ENCODE measurements at places on chromosomes 5 and 9.

DNA sequence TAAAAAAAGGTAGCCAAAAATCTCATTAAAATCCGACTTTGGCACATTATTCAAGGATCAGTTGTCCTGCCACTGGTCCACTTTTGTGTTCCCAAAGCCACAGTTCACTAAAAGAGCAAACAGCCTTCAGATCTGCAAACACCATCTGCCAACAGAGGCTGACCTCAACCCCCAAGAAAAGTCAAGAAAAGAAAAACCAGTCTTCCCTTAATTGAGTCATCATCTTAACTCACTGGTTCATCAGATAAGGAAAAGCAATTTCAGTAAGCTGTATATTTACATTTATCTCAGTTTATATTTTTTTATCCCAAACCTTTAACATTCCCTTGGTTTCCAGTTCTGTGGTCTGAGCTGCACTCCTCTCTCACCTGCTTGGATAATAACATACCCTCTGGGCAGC is 21.2 kb downstream of the RASEF start:
- H3K4me3 ChIP-seq = no peak overlapping the region
- DNase-seq = no peak
- H3K27ac ChIP-seq = no peak overlapping the region
- peaks cover 6% of the 10 kb centered on the region for H3K27me3 ChIP-seq
- no peaks in the 10 kb centered on the region for H3K36me3 ChIP-seq

- H3K4me1 ChIP-seq = peaks cover 13% of the 10 kb centered on the region
- no peak overlapping the region for H3K4me3 ChIP-seq
- no peak for DNase-seq
- H3K27me3 ChIP-seq = no peaks in the 10 kb centered on the region
- no peak overlapping the region for H3K27ac ChIP-seq
These were observed 21.9 kb downstream of the ARRDC3 start for GRCh38 chr5:91361055-91361701.

- H3K27ac ChIP-seq = no peak overlapping the region
- H3K36me3 ChIP-seq = no peaks in the 10 kb centered on the region
- no peaks in the 10 kb centered on the region for H3K27me3 ChIP-seq
- peaks cover 5% of the 10 kb centered on the region for H3K4me1 ChIP-seq
These were observed 28.8 kb upstream of the IER5L start for GRCh38 chr9:129206905-129207304.

DNA sequence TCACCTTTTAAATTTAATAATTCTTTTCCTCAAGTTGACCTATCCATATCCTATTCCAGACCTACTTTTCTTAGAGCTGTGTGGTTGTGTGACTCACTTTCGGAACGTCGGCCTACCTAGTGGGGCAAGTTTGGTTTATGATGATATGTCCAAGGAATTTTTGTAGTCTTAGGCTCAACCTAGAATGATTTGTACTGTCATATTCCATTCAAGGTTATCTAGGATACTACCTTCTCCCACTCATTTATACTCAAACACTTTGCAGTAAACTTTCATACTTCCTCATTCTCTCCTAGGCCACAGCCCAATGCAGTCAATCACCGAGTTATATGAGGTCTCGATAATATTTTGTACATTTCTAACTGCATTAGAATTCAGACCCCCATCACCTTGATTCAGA is 61.9 kb downstream of the PIK3R1 start:
- H3K27me3 ChIP-seq = no peaks in the 10 kb centered on the region
- H3K27ac ChIP-seq = peak overlapping the region; percentile 11
- peaks cover 41% of the 10 kb centered on the region for H3K36me3 ChIP-seq
- no peak overlapping the region for H3K4me3 ChIP-seq
- DNase-seq = no peak

DNA sequence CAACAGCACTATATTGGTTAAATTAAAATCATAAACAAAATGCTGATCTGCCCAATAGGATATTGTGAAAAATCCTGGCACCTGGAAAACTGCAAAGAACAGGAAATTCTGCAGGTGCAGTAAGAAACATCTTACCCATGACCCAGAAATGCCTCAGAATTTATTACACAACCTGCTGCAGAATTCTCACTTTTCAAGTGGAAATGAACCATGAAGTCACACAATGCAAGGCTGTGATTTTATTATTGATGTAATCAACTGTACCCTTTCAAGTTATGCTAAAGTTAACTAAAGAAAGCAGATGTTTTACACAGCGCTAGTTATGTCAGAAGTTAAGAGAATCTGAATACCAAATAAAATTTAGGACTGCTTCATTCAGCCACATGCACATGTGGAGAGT is 6.0 kb downstream of the STRBP start:
- H3K4me1 ChIP-seq = peaks cover 67% of the 10 kb centered on the region
- no peak overlapping the region for H3K27ac ChIP-seq

GRCh38 chr5:179612577-179613459 is 10.7 kb downstream of the HNRNPH1 start:
- H3K4me3 ChIP-seq = no peak overlapping the region
- DNase-seq = no peak
- H3K36me3 ChIP-seq = peaks cover 52% of the 10 kb centered on the region
- H3K27ac ChIP-seq = peak overlapping the region; percentile 87
- H3K27me3 ChIP-seq = no peaks in the 10 kb centered on the region

- no peak for DNase-seq
- no peak overlapping the region for H3K27ac ChIP-seq
- no peak overlapping the region for H3K4me3 ChIP-seq
- no peaks in the 10 kb centered on the region for H3K27me3 ChIP-seq
These were observed 8.7 kb downstream of the SETD9 start for GRCh38 chr5:56918054-56918453.

DNA sequence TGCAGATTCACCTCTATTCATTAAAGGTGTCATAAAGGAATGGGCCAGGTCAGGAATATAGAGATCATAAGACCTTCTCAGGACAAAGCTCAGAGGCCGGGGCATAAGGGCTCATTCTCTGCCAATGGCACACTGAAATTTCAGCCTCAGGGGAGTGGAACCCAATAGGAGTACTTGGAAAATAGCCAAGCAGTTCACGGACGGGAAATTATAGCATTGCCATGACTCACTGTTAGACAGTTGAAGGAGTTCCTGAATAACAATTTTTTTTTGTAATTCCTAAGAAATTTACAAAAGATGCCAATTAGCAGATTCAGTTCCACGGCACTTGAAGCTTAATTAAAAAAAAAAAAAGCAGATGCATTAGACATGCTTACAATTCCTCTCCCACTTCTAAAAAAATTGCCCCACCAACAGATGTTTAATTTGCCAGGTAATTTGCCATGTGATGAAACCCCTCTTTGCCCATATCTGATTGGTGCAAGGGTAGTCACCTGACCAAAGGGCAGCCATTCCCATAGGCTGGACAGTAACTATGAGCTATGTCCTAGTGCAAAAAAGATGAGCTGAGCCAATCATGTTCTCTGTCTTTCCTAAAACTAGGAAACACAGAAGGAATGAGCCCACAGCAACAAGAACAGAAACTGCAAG is 58.6 kb downstream of the PTCD2 start:
- peaks cover 5% of the 10 kb centered on the region for H3K4me1 ChIP-seq
- no peak overlapping the region for H3K27ac ChIP-seq
- no peak overlapping the region for H3K4me3 ChIP-seq
- no peaks in the 10 kb centered on the region for H3K27me3 ChIP-seq
- no peak for DNase-seq

DNA sequence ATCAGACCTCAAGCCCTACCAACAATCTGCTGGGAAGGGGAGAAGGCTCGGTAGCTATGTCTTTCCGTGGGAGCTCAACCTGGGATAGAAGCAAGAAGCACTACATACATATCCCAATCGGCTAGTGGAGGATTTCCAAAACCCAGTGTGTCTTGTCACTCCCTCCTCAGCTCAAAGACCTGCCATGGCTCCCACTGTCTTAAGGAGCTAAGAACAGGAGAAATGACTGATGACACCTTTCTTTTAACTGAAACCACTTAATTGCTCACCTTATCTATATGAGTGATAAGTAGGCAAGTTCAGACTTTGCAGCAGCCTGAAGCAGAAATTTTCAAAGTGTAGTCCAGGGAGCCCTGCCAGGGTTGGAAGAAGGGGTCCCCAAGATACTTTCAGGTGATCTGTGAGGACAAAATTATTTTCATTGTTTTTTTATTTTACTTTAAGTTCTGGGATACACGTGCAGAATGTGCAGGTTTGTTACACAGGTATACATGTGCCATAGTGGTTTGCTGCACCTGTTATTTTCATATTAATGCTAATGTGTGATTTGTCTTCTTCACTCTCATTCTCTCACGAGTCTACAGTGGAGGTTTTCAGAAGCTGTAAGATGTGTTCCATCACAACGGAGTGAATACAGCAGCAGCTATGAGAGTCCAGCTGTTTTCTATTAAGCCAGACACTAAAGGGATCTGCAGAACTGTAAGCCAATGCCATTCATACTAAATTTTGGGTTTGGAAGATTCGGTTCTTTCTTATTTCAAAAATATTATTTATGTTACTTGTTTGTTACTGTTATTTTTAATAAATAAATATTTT is 41.4 kb downstream of the PAX5 start:
- peaks cover 31% of the 10 kb centered on the region for H3K36me3 ChIP-seq
- H3K4me1 ChIP-seq = peaks cover 79% of the 10 kb centered on the region

GRCh38 chr9:82436475-82436874 is 447.9 kb downstream of the SPATA31D1 start:
- no peaks in the 10 kb centered on the region for H3K27me3 ChIP-seq
- H3K4me1 ChIP-seq = no peaks in the 10 kb centered on the region
- no peak overlapping the region for H3K4me3 ChIP-seq
- H3K36me3 ChIP-seq = no peaks in the 10 kb centered on the region
- no peak overlapping the region for H3K27ac ChIP-seq
- DNase-seq = no peak

Data from memory B cell (primary cell).